ENCODE measurements at places on chromosomes 16 and 17. TPM values are rescaled to one million over a fixed set of nuclear protein-coding genes. Genes with fewer than 3 reads are reported as not detected.

KRTAP2-3 gene
- not detected for total RNA-seq

TOM1L1 gene
- total RNA-seq, result 39.8 TPM

FOXC2 gene
- total RNA-seq, result 1.8 TPM

RASD1 gene
- total RNA-seq, result 1.3 TPM

DLX4 gene
- 1.7 TPM for total RNA-seq

CHST6 gene
- 0.34 TPM for total RNA-seq

MGAT5B gene
- total RNA-seq, result 24.6 TPM

MRPS7 gene
- 169 TPM for total RNA-seq

TMEM220 gene
- 4.2 TPM for total RNA-seq

Data from A549 treated with GW870086 at 1 μM for 4 hours (cell line).